ENCODE measurements at places on chromosomes 3 and 15.

DNA sequence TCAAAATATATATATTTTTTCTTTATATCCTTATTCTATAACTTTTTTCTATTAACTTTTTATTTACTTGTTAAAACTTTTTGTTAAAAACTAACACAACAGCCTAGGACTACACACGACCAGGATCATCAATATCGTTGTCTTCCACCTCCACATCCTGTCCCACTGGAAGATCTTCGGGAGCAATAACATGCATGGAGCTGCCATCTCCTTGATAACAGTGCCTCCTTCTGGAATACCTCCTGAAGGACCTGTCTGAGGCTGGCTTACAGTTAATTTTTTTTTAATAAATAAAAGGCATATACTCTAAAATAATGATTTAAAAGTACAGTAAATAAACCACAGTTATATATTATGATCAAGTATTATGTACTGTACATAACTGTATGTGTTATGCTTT is 58.9 kb downstream of the SFMBT1 start:
- DNase-seq, result no peak

- DNase-seq, result no peak
Observed at GRCh38 chr3:27025718-27026117, 343.5 kb downstream of the NEK10 start.

GRCh38 chr3:101858464-101859030 is 9.2 kb downstream of the NFKBIZ start:
- no peak for DNase-seq

DNA sequence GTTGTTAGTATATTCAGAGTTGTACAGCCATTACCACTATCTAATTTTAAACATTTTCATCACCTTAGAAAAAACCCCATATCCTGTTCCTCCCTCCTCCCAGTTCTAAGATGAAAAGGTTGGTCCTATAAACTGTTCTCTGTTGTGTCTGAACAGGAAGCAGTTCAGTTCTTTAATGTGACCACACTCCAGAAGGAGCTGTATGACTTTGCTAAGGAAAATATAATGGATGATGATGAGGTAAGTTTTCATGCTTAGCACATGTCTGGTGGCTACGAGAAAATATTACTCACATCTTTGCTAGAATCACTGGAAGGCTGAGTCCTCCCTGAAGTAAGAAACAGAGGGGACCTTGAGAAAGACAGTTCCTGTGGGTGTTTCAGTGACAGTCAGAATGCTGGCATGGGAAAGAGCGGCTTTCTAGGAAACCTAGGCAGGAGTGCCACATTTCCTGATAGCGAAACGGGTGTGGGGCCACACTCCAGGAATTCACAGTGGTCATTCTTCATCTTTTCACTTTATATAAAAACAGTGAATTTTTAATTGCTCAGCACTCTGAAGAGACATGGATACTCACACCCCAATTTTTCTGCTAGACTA is 20.3 kb downstream of the CRTAP start:
- no peak for DNase-seq

DNA sequence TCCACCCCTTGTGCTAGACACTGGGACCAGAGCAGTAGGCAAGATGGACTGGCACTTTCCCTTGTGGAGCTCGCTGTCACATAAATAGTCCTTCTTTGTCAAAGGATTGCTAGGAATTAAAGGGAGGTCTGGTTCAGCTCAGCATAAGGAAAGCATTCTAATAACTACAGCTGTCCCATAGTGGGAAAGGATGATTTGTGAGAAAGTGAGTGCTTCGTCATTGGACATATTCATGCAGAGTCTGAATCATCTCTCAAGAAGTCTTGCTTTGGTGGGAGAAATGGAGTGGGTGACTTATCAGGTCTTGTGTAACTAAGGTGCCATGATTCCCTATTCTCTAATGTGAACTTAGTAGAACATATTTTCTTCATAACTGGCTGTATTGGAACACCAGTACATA is 14.7 kb downstream of the PPARG start:
- no peak for DNase-seq

DNA sequence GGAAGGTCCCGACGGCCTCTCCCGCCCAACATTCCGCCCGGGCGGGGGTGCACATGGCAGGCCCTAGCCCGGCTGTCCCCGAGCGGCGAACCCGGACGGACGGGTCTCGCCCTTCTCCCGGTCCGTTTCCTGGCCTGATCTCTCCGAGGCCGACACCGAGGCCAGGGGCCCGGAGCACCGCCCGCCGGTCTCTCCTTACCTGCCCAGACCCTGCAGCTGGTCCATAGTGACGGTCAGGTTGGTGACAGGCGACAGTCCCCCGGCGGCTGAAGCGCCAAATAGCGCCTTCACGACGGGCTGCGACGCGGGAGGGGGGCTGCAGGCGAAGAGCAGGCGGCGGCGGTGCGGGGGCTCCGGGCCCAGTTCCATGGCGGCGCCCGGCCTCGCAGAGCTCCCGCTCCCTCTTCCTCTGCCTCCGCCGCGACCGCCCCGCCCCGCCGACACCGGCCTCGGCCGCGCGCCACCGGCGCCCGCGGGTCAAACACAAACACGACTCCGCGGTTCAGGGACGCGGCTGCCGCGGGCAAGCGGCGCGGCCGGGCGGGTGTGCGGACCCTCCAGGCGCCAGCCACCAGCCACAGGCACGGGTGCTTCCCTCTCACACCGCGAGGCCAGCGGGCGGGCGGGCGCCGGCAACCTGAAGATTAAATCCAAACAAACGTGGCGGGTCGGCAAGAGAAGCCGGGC is 495 bp downstream of the CDC25A start:
- peak; percentile 76 for DNase-seq

DNA sequence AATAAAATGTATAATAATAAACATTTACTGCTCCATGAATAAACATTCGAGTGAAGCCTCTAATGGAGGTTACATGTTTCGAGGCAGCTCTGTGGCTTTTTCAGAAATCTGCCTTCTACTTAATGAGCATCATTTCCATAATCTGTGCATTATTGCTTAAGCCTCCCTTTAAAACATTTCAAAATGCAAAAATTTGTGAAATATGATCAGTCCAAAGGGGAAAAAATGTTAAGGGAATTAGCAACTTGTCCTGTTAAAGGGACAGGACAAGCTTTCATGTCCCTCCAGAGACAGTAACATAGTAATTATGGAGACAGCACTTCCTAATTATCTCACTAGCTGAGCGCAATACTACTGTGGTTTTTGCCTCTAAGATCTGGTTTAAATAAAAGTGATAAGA is 886.6 kb upstream of the CFAP20DC start:
- no peak for DNase-seq

GRCh38 chr15:22891426-22892210 is 53.2 kb downstream of the NIPA2 start:
- no peak for DNase-seq

GRCh38 chr15:63967616-63968015 is 78.7 kb downstream of the DAPK2 start:
- no peak for DNase-seq

GRCh38 chr3:82637574-82637973 is 876.1 kb upstream of the GBE1 start:
- DNase-seq, result no peak

GRCh38 chr3:121698901-121699300 is 38.2 kb upstream of the HCLS1 start:
- DNase-seq, result no peak

DNA sequence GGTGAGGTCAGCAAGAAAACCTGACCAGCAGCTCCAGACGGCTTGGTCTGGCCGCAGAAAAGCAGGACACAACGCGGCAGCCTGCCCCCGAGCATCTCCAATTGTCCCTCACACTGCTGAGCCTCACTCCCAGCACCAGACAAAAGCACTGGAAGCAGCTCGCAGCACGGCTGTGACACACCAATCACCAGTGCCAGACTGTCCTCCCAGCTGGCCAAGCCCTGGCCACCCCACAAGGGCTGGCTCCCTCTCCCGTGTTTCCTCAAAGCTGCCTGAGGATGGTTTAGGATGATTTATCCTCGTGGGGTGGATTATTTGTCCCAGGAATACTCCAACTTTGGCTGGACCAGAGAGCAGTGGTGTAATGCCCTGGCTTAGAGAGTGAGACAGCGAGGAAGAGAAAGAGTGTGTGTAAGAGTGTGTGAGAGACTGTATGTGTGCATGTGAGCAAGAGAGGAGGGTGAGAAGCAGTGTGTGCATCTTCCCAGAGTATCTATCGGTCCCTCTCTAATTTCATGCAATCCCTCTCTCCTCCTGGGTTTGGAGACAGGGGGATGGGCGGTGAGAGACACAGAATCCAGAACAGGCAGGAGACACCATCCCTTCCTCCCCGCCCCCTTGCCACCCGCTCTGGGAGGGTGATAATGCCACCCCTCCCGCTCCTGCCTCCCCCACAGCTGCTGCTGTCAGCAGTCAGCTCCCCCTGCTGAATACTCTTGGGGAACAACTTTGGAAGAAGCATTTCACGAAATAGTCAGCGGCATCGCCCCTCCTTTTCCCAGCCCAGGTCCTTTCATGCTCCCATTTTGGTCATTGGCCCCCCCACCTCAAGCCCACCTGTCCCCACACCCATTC is 34.2 kb downstream of the SEMA5B start:
- no peak for DNase-seq

GRCh38 chr15:51448622-51449399 is 107.4 kb downstream of the GLDN start:
- no peak for DNase-seq

DNA sequence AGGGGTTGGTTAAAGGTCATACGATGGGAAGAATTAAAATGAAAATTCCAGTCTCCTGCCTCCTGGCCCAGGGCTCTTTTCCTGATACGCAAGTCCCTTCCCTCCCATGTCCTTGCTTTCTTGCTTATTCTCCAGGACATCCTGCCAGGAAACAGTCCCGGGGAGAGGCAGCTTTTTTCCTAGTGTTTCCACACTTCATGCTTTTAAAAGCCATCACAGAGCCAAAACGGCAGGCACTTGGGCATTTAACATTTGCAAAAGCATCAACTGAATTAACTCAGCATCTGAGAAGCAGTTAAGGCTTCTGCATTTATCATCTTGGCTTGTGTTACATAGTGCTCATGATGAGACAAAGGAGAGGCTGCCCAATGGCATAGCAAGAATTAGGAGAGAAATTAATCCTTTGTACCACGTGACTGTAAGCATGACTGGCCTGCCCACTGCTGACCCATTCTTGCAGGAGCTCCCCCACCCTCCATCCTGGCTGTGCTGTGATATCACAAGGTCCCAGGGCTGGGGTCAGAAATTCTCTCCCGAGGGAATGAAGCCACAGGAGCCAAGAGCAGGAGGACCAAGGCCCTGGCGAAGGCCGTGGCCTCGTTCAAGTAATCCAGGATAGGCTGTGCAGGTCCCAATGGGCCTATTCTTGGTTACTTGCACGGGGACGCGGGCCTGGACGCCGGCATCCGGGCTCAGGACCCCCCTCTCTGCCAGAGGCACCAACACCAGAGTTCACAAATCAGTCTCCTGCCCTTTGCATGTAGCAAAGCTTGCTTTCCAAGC is 21.6 kb upstream of the VILL start:
- DNase-seq, result no peak

DNA sequence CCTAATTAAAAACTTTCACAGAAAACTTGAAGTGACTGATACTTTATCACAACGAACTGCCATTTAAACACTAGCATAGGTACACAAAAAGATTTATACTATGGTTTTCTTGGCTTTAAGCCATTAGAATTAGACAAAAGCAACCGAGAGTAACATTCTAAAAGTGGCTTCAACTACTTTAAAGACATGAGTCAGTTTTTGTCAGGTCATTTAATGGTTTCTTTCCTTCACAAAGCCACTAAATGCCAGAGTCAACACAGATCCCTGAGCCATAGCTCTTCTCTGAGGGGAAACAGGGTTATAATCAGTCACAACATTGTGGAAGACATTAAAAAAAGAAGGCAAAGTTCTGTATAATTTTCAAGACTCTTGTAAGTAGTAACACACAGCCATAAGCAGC is 54.6 kb downstream of the CAPN3 start:
- no peak for DNase-seq

DNA sequence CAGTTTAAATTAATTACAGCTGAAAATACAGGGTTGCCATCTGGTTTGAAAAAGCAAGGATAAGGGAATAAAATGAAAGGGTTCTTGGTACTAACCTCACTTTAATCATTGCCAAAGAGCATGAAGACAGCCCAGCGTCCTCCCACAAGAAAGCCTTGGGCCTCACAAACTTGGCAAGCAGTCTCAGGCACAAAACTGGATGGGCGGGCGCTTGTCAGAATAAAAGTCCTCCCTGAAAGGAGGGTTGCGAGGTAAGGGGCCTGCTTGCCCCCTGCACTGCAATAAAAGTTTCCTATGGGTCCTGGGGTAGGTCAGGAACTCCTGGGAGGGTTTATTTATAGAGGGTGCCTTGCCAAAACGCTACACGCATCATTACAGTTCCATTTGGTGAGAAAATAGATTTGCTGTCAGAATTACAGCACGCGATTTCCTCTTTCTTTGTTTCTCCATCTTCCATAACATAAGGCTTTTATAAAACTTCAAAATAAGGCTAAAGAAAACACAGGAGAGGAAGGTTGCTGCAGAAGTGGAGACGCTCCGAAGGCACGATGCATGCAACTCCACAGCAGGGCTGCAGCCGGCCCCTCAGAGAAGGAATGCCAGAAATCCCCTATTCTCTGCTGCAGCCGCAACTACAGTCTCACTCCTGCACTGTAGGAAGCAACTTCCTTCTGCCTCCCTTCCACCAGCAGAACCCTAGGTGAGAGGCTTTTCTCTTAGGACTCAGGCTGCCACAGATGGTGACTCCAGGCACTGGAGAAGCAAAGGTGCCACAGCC is 61.3 kb downstream of the VGLL4 start:
- no peak for DNase-seq

- DNase-seq, result no peak
Observed at GRCh38 chr3:130658678-130659077, 88.0 kb downstream of the PIK3R4 start.

DNA sequence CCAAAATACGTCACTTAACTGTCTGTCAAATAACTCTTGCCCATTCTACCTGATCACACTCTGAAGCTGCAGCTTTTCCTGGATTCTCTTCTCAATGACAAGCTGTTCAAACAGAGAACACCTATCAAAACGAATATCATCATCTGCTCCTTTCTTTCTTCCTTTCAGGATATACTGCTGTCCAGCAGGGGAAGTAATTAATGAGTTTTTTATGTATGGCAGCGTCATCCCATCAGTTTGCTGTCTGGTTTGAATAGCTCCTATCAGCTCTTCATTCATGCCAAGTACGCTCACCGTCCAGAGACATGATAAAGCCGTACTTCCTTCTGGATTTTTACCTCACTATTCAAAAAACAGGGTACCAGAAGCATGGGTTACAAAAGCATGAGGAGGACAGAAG is at the start of gene CHRM5:
Gene CHRM5, plus strand, starts transcription at position 274 of the 400 bp plus-strand sequence. CDS start 94,221 bp downstream, outside the sequence.
- no peak for DNase-seq

GRCh38 chr3:150508401-150508800 is 37.9 kb downstream of the SERP1 start:
- no peak for DNase-seq

- no peak for DNase-seq
Observed at GRCh38 chr3:117695321-117695720, 985.7 kb downstream of the TUSC7 start.

DNA sequence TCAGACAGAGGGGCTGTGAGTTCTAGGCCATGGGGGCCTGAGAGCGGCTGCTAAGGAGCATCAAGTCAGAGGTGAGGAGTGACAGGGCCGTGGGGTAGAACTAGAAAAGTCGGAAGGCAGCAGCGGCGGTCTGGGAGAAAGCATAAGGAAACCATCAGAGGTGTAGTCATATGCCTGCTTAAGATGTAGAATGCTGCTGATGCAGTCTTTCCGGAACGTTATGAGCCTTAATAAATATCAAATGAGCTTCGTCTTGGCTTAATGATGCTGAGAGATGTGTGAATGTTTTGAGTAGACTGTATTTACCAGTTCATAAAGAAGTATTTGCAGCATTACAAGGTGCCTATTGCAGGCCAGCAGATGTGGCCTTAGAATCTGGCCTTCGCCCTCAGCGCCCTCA is 15.2 kb downstream of the ATG7 start:
- no peak for DNase-seq
